Foreskin keratinocyte (primary cell): ENCODE measurements at places on chromosomes 16 and 17. TPM values are rescaled to one million over a fixed set of nuclear protein-coding genes. Genes with fewer than 3 reads are reported as not detected.

GRCh38 chr17:76553178-76553908, 13.5 kb downstream of the PRCD start:
- DNase-seq: no peak

DNA sequence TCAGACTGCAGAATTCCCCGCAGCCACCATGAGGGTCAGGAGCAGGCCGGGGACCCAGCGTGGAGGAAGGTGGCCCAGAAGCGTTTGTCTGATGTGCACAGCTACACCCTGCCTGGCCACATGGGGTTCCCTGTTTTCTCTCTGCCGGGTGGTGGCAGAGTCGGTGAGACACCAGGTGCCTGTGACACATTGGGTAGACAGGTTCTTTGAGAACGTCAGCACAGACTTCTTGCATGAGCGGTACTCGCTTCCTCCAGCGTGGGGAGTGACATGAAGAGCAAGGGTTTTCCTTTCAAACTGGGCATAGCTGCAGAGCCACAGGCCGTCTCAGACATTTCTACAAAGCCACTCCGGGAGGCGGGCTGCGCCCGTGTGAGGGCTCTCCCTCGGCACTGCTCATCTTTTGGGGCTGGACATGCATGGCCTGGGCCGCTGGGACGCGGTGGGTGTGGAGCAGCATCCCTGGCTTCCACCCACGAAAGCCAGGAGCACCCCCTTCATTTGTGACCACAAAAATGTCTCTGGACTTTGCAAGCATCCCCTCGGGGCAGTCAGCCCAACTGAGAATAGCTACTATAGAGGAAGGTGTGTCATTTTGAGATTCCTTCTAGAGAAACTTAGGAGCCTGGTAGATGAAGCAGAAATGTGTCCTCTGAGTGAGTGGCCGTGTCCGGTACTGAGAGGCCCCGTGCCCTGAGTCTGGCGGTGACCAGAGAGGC, 26.0 kb downstream of the NME3 start:
- DNase-seq: peak; percentile 76

DNA sequence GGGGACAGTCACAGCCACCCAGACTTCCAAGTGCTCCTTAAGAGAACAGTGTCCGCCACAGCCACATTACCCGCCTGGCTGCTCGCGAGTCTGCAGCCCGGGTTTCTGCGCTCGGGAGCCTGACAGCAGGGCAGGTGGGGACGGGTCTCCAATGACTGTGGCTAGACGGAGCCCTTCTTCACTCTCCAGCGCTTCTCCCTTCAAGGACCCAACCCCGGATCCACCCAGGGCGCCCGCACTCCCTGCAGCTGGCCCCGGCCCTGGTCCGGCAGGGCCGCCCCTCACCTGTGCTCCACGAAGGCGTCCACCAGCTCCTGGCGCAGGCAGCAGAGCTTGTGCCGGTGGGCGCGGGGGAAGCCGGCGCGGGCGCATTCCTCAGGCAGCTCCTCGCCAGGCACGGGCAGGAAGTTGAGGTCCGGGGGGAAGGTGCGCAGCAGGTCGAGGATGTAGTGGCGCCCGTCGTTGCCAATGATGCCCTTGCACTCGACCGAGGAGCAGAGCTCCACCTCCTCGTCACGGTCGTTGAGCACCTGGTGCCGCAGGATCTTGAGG, 13.9 kb downstream of the CLUH start:
- DNase-seq: no peak

DNA sequence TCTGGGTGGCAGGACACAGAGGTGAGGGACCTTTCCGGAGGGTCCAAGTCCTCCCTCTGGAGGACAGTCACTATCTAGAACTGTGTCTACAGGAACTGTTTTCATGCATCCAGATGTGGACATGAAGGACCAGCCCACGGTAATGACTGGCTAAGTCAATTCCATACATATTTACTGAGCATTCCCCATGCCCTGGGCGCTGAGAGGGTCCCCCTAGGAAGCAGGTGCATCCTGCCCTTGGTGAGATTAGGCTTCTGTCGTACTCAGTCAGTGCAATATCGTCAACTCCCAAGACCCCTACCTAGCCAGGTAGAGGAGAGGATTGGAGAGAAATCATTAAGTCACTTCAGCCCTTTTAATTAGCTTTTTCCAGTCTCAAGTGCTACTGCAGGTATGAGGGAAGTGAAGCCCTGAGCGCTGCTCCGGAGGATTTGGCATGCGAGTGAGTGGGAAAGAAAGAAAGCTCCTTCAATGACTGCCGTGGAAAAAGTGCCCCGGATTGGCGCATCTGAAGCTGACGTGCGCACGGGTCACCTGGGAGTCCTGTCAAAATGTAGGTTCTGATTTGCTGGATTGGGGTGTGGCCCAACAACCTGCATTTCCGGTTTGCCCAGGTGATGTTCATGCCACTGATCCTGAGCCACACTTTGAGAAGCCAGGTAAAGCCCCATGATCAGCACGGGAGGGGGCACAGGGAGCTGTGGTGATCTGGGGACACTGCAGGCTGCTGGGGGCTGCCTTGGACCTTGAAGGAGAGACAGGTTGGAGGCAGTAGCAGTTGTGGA, 367.4 kb upstream of the TNRC6C start:
- peak; percentile 18 for DNase-seq

- peak; percentile 67 for DNase-seq
These were observed 53.9 kb downstream of the NSRP1 start for GRCh38 chr17:30170415-30170987.

GRCh38 chr16:56606071-56606475, 2.3 kb upstream of the MT2A start:
- no peak for DNase-seq

DNA sequence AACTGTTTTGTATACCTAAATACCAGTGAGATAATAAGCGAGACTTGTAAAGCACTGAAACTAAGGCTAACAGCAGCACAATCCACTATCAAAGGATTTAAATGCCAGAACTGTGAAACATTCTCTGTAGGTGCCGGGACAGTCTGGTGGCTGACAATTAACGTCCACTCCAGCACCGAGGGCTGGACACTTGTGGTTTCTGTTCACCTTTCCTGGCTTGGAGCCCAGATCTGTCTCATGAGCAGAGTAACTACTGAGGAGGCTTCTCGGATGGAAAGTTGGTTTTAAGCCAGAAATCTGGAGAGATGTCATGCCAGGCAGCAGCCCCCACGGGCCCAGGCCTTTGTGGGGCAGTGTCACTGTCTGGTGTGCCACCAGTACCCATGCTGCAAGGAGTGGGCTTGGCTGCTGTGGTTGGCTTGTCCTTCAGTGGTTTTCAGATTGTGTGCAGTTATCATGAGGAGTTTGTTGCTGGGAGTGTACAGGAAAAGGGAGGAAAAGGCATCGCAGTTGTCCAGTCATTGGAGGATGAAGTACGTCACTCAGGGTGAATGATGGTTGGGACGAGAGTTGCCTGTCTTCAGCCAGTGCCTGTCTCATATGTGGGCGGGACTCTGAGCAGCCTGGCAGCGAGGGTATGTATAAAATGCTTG, 35.5 kb downstream of the UBN1 start:
- peak; percentile 77 for DNase-seq

DNA sequence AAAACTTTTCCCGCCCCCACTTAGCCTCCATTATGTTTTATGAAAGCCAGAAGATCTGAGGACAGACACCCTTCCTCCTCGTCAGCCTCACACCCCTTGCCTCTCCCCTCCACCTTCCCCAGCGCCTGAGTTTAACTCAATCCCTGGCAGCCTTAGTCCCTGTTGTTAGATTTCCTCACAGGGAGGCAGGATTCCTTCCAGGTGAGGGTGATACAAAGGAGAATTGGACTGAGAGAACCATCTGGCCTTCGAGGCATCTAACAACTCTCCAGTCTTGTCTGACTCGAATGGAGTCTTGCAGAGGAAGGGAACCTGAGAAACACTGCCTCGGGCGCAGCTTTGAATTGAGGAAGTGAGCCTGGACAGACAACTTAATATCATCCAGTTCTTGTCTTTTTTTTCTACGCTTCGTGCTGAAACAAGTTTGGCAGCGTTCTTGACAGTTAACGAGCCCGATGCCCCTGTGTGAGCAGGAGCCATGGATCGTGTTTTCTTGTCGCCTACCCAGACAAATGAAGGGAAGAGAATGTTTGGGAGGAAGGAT, 1.3 kb upstream of the ZNF768 start:
- DNase-seq: peak; percentile 87

GRCh38 chr16:89352091-89352681, 134.7 kb downstream of the ZNF778 start:
- DNase-seq: peak; percentile 93

DNA sequence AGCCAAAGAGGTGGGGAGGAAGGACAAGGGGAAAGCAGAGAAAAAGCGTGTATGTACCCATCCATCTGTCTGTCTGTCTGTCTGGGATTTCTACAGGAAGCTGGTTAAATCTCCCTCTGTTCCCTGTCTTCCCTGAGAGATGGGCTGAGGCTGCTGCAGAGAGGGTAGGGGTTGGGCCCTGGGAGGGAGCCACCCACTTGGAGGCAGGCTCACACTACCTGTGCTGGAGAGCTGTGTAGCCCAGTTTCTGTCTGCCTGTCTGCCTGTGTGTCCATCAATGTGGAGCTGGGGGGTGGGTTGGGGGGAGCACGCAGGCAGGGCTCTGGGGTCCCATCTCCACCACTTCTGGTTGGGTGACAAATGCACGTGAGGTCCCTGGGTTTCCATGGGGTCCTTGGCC, 18.6 kb upstream of the C17orf113 start:
- DNase-seq: no peak

DNA sequence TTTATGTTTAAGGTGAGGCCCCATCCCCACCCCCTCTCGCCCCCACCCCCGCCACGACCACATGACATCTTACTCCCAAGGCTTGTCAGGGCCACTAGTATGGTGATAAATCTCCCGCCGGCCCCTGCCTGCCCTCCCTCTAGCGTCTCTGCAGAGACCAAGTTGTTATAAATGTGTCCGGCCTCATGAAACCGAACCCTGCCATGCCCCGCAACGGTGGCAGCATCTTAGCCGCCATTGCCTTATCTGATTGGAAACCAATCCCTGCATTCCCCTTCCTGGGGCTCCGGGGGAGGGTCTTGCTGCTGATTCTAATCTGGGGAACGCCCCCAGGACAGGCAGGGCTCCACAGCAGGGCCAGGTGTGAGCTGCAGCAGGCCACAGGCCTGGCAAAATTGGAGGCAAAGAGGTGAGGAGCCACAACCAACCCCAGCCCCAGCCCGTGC, 352.4 kb downstream of the C16orf95 start:
- no peak for DNase-seq

- DNase-seq: no peak
These were observed 16.9 kb downstream of the PLCG2 start for GRCh38 chr16:81796035-81796434.

DNA sequence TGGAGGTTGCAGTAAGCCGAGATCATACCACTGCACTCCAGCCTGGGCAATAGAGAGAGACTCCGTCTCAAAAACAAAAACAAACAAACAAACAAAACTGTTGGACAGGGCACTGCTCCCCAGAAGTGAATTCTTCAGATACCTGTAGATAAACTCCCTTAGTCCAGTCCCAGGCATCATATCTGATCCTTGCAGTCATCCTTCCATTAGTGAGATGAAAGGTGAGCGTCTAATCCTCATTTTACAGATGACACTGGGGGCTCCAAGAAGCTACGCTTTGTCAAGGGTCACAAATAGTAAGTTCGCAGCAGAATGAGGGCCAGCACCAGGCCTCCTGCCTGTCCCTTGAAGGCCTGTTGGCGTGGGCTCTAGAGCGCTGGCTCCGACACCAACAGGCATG, 102.0 kb downstream of the OR1D5 start:
- no peak for DNase-seq

GRCh38 chr16:85651629-85652430, 36.9 kb downstream of the GINS2 start:
- no peak for DNase-seq

- no peak for DNase-seq
These were observed 7.6 kb downstream of the PSMD11 start for GRCh38 chr17:32451879-32452278.

DNA sequence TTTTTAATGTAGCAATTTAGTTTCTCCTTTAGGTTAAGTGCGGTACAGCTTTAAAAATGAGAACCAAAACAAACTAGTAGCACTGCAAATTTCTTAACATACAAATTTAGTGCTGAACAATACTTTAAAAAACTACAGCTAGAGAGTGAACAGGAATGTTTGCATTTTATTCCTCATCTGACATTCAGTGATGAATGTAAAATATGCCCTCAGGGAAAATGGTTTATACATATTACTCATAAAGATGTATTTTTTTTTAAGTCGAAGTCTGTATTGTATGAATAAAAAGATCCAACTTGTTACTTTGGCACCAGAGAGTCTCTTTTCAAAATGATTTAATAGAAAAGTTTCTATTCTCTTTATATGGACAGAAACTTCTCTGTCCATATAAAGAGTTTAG, 96.8 kb downstream of the BRIP1 start:
- DNase-seq: peak; percentile 46

DNA sequence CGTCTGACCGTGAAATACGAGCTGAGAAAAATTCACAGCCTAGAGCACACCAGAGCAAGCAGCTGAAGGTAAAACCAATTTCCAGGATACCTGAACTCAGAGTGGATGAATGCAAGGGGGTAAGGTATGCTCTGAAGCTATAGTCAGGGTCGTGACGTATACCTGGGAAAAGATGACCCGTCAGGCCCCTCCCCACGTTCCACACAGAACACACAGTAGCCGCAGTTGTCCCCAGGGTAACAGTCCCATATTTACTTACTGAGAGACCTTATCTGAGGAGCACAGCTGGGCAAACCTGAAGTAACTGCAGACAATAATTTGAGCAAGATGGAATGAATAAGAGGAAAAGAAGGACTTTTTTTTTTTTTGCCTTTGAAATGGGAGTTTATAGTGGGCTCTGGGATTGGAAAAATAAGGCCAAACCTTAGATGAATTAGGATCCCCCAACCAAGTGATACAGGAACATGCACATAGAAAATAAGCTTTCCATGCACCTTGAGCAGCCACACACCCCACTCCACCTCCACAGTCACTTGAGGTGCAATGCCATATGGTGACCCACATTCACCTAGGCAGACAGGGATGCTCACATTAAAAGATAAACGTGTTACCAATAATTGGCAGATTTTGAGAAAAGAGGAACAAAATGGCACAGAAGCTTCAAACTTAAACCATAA, 38.0 kb downstream of the ABCA6 start:
- DNase-seq: no peak

- no peak for DNase-seq
These were observed 39.3 kb downstream of the ABAT start for GRCh38 chr16:8713635-8714172.

GRCh38 chr17:21817791-21818364, 125.6 kb downstream of the KCNJ18 start:
- DNase-seq: no peak

GRCh38 chr17:80283116-80283852, 22.6 kb downstream of the RNF213 start:
- DNase-seq: no peak

GRCh38 chr17:42251115-42251514, 25.1 kb downstream of the STAT5B start:
- no peak for DNase-seq

MYL11 gene
- 0.30 and 0.39 TPM in 2 replicates for polyA plus RNA-seq

CCL7 gene
- not detected in 2 replicates for polyA plus RNA-seq

RAC3 gene
- polyA plus RNA-seq: 43.9 and 46.1 TPM in 2 replicates

TTC19 gene
- polyA plus RNA-seq: 16.0 and 17.1 TPM in 2 replicates

CLEC10A gene
- polyA plus RNA-seq: not detected in 2 replicates

ACSM5 gene
- not detected in 2 replicates for polyA plus RNA-seq

SEPTIN12 gene
- not detected in 2 replicates for polyA plus RNA-seq

CTRL gene
- polyA plus RNA-seq: 0.60 and 0.62 TPM in 2 replicates

CCL8 gene
- not detected in 2 replicates for polyA plus RNA-seq

C16orf86 gene
- polyA plus RNA-seq: 1.7 and 2.0 TPM in 2 replicates

B4GALNT2 gene
- 0.26 and 0.67 TPM in 2 replicates for polyA plus RNA-seq

KRT36 gene
- not detected in 2 replicates for polyA plus RNA-seq
